MM.1S (cell line): ENCODE measurements at places on chromosomes 12 and 14.

DNA sequence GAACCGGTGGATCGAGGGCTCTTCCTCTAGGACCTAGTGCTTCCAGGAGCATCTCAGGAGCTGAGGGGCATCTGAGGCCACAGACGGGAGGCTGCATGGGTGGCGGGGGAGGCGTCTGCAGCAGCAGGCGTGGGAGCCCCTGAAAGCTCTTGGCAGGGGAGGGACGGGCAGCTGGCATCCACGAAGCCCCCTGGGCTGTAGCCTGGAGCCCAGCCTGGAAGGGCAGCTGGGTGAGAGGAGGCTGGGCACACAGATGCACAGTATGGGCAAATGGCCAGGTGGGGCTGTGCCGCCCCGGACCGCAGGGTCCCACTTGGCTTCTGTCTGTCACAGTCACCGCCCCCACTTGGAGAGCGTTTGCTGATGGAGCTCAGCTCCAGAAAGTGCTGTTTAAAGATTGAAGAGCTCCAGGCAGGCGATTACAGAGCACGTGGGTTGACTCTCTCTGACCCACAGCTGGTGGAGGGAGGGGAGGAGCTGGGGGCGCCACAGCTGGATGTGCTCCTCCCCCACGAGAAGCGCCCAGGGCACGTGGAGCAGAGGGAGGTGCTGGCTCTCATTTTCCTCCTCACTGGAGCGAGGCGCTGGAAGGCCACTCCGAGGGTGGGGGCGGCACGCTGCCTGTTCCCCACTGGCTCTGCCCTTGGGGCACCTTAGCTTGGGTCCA is 155.0 kb upstream of the C14orf180 start:
- no peak for DNase-seq

DNA sequence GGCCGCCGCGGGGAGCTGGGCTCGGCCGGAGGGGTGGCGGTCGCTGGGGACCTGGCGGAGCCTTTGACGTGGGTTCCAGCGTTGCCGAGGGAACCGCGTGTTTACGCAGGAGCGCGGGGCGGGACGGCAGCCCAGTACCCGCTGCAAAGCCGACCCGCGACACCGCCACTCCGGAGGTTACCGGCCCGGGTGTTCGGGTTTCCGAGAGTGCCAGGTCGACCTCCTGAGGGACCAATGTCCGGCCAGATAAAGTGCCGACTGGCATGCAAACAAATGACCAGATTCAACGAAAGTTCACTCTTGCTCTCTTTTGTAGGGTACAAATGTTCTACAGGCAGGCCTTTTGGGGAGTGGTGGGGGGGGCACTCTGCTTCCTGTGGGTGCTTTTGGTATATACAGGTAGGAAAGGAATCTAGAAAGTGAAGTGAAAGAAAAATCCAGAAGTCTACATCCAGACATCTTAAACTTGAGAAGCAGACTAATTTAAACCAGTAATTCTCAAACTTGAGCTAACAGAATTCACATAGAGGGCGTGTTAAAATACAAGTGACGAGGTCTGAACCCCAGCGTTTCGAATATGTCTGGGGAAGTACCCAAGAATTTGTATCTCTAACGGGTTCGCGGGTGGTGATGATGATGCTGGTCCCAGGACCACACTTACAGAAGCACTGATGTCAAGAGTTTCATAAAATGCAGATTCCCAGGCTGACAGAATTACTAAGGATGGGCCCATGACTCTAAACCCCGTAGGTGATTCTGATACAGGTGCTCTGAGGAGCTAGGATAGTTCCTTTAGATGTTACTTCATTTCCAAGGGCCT is at the start of gene GPR135:
GPR135 (minus strand) TSS at position 65 of the 820 bp plus-strand sequence. CDS start 154 bp downstream, outside the sequence.
- DNase-seq, result no peak

DNA sequence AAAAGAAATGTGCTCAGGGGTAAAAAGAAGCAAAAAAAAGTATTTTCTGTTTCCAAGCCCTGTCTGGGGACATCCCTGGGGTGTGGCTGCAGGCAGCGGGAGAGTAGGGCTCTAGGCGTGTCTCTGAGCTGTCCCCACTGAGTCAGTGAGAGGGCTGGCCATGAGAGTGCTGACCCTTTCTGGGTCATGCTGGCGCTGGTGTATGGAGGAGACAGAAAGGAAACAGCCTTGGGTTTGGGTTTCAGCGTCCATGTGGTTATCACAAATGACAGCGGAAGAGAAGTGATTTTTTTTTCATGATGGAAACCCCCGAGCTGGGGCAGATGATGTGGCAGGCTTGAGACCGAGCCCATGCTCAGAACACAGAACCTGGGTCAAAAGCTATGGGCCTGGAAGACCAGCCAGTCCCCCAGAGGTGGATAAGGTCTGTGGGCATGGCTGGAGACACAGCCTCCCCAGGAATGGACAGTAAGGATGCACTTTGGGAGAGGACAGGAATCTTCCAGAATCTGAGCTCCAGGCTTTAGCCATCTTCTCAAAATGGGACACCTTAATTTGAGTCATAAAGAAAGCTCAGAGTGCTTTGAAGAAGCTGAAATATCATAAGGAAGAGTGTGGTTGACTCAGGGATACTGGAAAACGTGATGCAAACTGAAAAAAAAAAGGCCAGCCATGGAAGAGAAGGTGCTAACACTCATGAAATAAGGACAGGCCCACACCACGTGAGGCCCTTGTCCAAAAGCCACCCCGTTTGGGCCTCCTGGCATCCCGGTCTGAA is 36.2 kb downstream of the SYNE3 start:
- peak; percentile 25 for DNase-seq

DNA sequence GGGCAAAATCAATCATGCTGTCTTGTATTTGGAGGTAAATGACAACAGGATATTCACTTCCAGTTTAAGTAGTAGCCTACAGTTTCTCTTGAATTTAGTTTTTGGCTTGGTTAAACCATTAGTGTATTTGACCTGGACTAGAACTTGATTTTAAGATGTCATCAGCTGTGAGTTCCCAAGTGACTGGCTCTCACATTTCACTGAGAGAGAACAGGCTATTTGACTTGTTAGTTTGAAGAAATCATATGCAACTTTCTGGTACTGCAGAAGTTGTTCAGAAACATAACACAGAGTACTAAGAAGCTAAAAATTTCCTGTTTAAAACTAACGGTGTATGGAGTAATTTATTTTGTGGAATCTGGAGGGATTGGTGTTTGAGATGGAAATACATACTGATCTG is 22.3 kb downstream of the MNAT1 start:
- DNase-seq, result no peak

DNA sequence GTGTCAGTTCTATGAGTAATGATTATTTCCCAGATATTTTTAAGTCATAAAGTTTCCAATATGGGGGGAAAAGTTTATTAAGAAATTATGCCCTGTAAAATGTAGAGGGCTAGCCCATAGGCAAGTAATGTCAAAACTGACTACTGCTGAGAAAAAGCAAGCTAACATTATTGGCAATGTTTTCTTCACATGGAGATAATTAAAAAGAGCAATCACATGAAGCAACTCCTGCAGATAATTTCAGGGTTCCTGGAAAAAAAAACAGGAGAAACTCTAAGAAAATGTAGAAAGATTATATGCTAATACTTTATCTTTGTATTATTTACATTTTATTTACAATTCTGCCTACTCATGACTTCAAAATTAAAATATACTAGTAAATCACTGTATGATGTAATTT is 39.8 kb downstream of the PPP1R12A start:
- DNase-seq, result no peak
